Hematopoietic multipotent progenitor cell treated with erythropoietin and hydrocortisone succinate and interleukin-3 and kit ligand, for 15 days (in vitro differentiated cells): ENCODE measurements at places on chromosomes 6 and 20.

GRCh38 chr6:135181333-135182070 is 394 bp downstream of the MYB start:
- no peak for DNase-seq

DNA sequence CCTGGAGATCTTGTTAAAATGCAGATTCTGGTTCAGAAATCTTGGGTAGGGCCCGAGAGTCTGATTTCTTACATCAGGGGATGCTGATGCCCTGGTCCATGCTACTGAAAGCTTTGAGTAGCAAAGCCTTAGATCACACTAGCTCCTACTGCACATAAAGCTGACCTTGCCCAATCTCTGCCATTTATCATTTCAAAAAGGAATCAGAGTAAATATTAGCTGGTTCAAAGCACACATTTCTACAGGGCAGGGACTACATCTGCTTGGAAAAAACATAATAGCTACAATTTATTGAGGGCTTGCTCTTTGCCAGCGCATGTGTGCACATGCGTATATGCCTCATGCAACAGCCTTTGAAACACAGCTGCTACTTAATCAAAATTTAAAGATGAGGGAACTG is 440.4 kb upstream of the ARID1B start:
- no peak for DNase-seq

DNA sequence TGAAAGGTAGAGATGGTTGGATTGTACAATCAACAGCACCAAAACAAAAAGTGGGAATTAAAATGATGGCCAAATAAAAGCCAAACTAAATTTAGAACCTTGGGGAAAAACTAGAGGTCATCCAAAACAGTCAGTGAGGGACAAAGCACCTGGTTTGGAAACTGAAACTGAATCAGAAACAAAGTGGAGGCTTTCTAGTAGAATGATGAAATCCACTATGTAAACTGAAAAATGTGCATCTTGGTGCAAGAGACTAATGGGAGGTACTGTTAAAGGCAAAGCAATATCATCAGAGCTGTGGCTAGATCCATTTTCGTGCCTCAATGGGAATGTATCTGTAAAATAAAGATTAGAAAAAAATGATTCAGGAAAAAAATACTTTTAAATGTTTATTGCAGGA is 380.0 kb upstream of the GJE1 start:
- no peak for DNase-seq

- DNase-seq = no peak
Measured at GRCh38 chr6:114739656-114740055, 396.8 kb upstream of the HS3ST5 start.

- DNase-seq = no peak
Measured at GRCh38 chr6:51199105-51199552, 380.5 kb downstream of the TFAP2B start.

- DNase-seq = no peak
Measured at GRCh38 chr20:9203081-9203447, 134.2 kb downstream of the PLCB4 start.

- no peak for DNase-seq
Measured at GRCh38 chr6:158011980-158012566, 30.4 kb downstream of the SYNJ2 start.

DNA sequence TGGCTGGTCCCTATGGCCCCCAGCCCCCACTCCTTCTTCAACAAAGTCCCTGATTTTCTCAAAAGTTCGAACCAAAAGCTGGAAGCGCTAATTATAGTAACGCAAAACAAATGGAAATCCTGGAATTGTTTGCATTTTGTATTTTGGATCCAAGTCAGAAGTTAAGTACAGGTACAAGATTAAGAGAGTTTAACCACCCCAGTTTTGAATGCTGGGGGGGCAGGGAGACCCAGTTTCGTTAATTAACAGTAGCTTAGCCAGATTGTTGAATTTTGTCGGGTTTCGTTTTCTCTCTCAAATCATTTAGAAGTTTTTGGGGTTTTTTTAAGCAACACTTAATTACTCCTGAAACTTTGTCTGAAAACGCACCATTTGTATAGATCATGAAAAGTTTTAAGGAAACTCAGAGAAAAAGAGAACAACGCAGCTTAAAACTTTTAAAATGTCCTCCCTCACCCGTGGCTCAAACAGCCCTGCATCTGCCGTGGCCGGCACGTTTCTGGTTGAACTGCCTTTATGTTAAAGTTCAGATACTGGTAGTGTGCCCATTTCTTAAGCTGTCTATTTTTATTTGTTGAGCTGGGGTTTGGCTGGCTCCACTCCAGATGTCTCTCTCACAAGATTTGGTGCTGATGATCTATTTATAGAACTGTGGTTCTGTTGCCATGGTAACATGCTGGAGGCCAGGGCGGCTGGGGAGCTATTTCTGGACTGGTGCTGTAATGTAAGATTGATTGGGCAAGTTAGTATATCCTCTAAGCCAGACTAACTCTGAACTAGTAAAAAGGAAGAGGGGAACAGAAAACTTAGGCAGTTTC is 55.0 kb downstream of the GNAS start:
- no peak for DNase-seq

DNA sequence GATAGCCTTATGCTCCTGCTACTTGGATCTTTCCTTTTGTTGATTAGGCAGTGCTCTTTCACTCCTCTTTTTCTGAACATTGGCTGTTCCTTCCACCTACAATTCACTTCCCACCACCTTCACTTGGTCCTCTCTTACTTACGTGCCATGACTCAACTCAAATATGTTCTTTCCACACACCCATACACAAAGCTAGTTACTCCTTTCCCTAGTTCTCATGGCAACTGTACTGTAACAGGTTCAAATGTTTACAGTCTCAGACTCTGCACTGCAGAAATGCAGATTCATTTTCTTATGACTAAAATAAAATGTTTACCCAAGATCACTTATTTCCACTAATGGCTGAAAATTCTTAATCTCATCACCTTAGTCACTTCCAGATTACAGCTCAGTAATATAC is 174.0 kb upstream of the TSHZ2 start:
- no peak for DNase-seq

DNA sequence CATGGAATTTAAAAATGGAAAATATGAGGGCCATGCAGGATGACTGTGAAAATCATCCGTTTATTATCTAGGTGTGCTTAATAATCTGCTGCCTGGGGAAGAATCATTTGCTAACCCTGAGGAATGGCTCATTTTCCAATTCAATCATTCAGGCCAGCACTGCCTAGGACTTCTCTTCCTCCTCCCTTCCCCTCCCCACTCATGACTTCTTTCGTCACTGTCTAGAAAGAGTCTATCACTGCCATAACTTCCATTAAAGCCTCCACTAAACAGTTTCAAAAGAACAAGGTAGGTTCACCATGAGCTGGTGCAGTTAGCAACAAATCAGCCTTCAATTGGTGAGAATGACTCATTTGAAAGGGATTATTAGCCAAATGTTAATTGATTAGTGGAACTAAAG is 43.9 kb downstream of the TSHZ2 start:
- DNase-seq = no peak

- DNase-seq = no peak
Measured at GRCh38 chr20:25042531-25043498, 15.1 kb downstream of the ACSS1 start.

DNA sequence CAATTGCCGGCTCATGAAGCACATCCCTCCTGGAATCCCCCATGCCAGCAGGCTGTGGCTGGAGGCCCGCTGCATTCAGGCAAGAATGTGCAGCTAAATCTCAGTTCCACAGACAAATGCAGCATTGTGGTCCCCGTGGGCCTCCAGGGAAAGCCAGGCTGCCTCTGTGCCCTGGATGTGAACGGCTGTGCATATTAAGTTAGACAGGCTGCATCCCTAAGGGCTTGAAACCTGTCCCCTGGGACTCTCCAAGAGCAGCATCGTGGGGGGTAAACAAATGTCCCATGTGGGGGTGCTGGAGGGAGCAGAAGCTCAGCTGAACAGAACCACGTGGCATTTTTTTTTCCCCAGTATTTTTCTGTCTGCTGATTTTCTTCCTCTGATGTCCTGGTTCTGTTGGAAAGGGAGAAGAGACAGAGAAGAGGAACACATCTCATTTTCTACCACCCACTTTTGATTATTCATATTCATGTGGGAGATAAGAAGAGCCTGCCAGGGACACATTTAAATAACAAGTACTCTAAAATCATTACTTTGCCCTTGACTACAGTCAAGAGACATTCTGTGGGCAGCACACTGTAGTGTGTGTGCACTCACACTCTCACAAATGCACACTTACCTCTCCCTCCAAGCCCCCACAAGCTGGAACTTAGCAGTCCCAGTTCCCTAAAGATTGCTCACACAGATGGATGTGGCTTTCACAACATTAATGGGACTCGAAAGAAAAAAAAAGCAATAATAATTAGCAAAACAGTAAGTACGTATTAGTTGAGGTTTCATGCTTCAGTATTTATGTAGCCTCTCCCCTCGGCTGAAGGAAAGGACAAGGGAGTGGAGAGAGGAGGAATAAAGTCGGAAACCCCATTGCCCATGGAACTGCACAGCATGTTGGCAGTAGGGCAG is 16.9 kb downstream of the GFOD1 start:
- DNase-seq = no peak

DNA sequence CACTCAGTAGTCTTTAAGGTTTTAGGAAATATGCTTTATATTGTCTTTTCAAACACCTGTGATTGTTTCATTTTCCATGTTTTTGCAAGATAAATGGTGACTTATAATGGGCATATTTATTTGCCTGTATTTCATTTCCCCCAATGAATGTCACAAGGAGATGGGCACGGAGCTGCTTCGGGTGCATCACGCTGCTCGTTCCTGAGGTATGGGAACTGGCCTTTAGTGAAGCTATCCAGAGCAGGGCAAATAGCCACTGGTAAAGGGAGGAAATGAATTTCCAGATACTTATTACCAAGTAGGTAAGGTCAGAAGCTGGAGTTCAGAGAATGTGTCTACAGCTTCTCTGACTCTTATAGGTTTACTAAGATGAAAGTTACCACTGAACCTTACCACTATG is 3.7 kb downstream of the POU3F2 start:
- no peak for DNase-seq

- DNase-seq = no peak
Measured at GRCh38 chr20:63090052-63090451, 83.3 kb upstream of the BHLHE23 start.

- DNase-seq = no peak
Measured at GRCh38 chr20:50920997-50921396, 10.2 kb downstream of the ADNP start.

DNA sequence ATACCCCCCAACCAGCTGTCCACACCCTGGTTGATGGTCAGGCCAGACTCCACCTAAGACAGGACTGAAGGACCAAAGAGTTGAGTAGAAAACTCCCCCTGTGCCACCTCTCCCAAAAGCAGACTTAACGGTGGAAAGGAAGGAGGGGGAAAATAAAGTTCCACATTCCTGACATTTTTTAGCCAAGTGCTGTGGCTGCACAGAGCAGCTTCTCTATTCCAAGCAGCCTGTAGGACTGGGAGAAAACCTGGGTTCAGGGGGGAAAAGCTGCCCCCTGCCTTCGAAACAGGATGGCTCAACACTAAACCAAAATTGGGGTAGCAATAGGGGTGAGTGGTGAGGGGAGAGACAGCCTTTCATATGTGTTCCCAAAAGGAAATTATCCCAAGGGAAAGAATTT is 3.6 kb downstream of the TRAM2 start:
- DNase-seq = no peak

GRCh38 chr20:32337937-32338661 is 20.0 kb upstream of the ASXL1 start:
- DNase-seq = no peak

- DNase-seq = no peak
Measured at GRCh38 chr6:16466800-16467553, 228.6 kb downstream of the GMPR start.

- DNase-seq = peak; percentile 56
Measured at GRCh38 chr6:29965563-29965872, 23.2 kb downstream of the HLA-A start.

GRCh38 chr20:34108616-34109174 is 3.3 kb downstream of the EIF2S2 start:
- no peak for DNase-seq

DNA sequence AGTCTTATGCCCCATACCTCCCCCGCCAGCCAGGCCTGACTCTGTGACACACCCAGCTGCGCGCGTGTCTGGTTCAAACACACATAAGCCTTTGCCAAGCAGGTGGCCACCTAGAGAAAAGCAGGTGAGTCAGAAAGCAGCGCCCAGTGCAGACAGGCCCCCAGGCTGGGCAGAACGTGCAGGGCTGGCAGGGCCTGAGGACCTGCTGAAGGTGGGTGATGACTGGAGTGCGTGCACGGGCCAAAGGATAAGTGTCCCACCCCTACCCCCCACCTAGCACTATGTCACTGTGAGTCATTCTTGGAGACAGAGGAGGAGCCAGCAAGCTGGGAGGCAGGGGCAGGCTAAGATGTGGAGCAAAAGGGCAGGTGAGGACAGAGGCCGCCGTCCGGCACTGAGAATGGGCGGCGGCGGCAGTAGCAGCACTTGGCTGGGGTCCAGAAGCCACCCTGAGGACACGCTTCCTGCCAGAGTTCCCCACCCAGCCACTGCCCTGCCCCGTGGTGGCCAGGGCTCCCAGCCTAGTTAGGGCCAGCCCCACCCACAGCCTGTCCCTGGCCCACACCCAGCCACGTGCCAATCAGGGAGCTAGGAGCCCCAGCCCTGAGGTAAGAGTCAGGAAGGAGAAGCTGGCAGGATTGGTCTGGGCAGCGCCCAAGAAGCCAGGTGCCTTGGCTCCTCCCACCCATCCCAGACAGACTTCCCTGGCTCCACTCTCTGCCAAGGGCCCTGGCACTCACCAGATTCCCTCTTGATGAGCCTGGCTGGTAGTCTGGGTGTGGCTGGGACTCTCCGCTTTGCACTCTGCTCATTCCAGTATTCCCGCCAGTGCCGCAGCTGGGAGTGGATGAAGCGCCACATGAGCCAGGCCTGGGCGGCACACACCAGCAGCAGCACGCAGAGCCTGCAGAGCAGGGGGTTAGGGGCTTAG is 72.7 kb downstream of the TRAM2 start:
- DNase-seq = peak; percentile 87

GRCh38 chr6:43588194-43588593 is 12.2 kb downstream of the POLH start:
- DNase-seq = no peak

DNA sequence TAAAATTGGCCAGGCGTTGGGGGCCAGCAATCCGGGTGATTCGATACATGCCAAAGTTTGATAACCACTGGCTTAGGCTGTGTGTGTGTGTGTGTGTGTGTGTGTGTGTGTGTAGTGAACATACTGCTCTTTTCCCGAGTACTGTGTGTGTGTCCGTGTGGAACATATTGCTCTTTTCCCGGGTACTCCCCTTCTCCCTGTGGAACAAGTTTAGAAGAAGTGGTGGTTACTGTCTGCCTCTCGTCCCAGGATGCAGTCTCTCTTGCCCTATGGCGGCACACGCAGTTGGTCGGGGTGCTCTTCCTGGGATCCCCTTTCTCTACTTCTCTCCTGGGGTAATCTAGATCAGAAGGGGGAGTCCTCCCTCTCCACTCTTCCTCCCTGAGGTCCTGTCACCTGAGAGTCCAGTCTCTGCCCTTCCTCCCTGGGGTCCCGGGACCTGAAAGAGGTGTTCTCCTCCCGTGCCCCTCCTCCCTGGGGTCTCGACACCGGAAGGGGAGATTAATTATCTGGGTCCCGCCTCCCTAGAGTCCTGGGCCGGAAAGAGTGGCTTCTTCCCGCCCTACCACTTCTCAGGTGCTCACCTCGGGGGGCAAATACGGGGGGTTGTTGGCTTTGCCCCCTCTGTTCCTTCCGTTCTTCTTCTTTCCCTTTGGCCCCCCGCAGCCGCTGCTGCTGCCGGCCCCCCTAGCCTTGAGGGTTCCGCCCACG is 516 bp downstream of the GTPBP2 start:
- DNase-seq = peak; percentile 38

GRCh38 chr6:152272486-152272885 is 364.7 kb downstream of the SYNE1 start:
- DNase-seq = no peak

GRCh38 chr6:25963426-25964123 is 973 bp downstream of the TRIM38 start:
- peak; percentile 22 for DNase-seq

GRCh38 chr6:105300090-105300489 is 102.8 kb downstream of the PREP start:
- DNase-seq = no peak
